ENCODE measurements at places on chromosomes 2 and 18.

GRCh38 chr2:98540536-98540935 is 67.8 kb downstream of the COA5 start:
- DNase-seq: no peak

GRCh38 chr2:9105601-9106337 is 100.8 kb upstream of the ASAP2 start:
- no peak for DNase-seq

- no peak for DNase-seq
These were observed 19.4 kb upstream of the ZBTB7C start for GRCh38 chr18:48428475-48429177.

DNA sequence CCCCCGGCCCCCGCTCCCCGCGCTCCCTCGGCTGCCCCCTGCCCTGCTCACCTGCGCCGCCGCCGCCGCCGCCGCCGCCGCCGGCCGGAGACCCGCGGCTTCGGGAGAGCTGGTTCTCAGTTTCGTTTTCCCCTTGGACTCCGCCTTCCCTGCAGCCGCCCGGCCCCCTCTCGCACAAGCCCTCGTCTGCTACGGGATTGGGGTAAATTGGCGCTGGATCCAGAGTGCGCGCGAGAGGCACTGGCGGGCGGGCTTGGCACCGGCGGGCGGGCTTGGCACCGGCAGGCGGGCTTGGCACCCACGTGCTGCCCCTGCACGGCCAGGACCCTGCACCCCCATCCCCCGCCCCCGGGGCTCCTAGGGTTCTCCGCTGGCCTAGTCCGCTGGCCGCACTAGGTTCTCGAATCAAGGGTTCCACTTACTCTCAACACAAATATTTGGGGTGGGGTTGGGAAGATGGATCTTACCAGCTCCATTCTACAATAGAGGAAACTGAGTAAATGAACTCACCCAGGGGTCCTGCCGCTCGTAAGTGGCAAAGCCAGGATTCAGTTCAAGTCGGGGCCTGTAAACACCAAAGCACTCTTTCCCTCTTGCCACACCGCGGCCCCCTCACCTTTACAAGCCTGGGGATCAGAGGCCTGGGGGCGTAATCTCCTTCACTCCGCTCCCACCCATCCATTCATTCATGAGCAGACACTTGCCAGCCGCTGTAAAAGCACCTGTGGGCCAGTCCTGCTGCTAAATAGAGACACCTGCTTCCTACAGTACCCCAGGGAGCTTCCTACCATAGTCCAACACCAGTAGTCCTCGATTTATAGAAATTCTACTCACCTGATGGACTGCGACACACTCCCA is at the start of gene EIF2AK2:
EIF2AK2 (minus strand) TSS at position 124 of the 858 bp plus-strand sequence. CDS start 9,174 bp downstream, outside the sequence.
- DNase-seq: peak; percentile 91

- DNase-seq: no peak
These were observed 169.0 kb upstream of the COL3A1 start for GRCh38 chr2:188805219-188805618.

GRCh38 chr18:48675352-48675761 is 136.5 kb downstream of the CTIF start:
- peak; percentile 86 for DNase-seq

GRCh38 chr2:11738589-11739436 is 7.6 kb upstream of the LPIN1 start:
- DNase-seq: peak; percentile 69

GRCh38 chr2:47645246-47645645 is 137.7 kb upstream of the MSH6 start:
- DNase-seq: no peak

Measured in umbilical cord (tissue), 2 donors.